Effector CD8-positive, alpha-beta T cell (primary cell): ENCODE measurements at places on chromosomes 4 and X.

- no peak for DNase-seq
These were observed 16.0 kb downstream of the CLOCK start for GRCh38 chr4:55530691-55531090.

GRCh38 chrX:79138658-79139241 is 5.7 kb upstream of the GPR174 start:
- no peak for DNase-seq

GRCh38 chr4:74297539-74297938 is 10.7 kb upstream of the EPGN start:
- no peak for DNase-seq

GRCh38 chrX:32397562-32398216 is 813.7 kb downstream of the DMD start:
- no peak for DNase-seq

DNA sequence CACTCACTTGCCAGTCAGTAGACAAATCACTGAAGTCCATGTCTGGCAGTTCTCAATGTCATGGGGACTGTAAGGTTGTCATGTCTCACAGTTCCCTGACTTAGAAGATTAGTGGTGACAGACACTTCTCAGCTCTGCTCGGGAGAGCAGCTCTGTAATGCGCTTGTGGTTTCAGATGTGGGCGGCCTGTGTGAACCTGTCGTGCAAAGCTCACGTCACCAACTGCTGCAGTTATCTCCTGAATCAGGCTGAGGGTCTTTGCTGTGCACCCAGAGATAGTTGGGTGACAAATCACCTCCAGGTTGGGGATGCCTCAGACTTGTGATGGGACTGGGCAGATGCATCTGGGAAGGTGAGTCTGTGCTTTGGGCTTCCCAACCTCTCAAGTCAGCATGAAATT is at the start of gene IL9R:
TSS of gene IL9R (plus strand) at position 261 of the 400 bp plus-strand sequence. CDS start at position 325, 64 bp downstream.
- DNase-seq, result no peak

DNA sequence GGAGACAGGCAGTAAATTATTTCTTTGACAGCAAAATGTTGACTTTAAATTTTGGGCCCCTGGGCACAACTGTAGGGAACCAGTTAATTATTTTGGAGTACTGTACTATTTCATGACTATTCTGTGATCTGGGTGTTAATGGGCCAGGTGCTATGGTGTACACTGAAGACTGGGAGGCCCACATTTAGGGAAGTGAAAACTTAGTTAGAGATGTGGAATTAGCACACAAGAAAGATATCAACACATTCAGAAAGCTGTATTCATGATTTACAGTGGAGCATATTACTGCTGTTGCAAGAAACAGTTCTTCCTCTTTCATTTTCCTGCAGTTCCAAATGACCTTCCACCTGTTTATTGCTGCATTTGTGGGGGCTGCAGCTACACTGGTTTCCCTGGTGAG is 12.4 kb downstream of the PLP1 start:
- no peak for DNase-seq

DNA sequence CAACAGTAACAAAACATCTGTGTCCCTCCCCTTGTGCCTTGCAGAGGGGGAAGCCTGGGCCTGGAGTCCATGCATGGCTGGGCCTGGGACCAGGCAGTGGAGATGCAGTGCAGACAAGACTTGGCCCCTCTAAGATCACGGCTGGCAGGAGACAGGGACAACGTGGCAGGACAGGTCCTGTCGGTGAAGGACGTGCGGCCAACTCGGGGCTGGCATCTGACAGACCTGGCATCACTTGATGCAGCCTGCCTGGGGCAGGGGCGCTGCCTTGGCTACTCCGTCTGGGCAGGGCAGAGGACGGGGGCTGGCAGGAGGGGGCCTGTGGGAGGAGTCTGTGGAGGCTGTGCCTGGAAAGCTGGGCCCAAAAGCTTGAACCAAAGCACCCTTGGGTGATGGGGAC is 112.1 kb downstream of the CPZ start:
- no peak for DNase-seq

- DNase-seq, result no peak
These were observed 181.4 kb upstream of the PCDH7 start for GRCh38 chr4:30538794-30539193.

GRCh38 chrX:50967736-50968135 is 57.2 kb downstream of the BMP15 start:
- no peak for DNase-seq

DNA sequence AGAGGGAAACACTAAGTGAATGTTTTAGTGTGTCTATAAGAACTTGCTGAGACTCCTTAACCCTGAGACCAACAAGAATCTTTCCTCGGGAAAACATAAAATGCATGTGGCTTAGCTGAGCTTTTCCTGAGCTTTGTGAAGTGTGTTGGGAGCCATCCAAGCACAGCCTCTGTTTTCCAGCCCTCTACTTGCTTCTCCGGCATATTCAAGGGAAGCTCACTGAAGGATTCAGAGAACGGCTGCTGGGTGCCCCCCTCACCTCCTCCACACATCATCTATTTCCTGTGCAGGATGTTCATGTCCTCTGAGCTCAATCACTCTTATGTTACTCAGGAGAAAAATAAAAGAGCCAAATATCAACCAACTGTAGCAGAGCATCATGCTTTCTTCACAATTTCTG is 492.1 kb downstream of the IL15 start:
- DNase-seq, result no peak

DNA sequence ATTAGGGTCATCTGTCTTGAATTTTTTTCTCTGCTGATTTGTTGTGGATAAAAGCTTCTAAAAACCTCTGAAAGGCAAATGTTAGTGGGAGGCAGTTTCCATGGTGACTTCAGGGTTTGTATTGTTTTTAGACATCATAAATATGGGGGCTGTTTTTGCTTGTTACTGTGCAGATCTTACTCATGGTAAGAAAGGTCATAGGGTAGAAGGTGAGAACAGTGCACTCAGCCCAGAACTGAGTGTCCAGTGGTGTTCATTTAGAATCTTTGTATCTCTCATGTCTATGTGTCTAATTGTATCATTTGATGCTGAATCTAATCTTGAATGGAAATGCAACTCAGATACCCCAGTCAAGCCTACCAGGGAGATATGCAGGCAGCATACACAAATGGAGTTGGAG is 609.8 kb downstream of the ZNF674 start:
- no peak for DNase-seq

GRCh38 chrX:131910586-131910985 is 112.5 kb upstream of the STK26 start:
- DNase-seq, result no peak

DNA sequence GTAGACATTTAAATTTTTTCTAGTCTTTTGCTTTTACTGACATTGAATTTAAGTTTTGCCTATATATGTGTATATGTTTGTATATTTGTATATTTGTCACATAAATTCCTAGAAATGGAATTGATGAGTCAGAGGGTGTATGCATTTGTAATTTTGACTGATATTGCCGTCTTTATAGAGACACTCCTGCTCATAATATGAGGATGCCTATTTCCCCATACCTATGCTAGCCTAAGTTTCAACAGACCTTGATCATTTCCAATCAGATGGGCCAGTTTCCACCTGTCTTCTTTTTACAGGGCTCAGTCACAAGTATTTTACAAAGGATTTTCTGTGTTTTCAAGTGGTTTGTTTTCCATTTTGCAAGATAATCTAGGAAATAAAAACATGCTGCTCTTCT is 10.8 kb downstream of the PDLIM5 start:
- no peak for DNase-seq

DNA sequence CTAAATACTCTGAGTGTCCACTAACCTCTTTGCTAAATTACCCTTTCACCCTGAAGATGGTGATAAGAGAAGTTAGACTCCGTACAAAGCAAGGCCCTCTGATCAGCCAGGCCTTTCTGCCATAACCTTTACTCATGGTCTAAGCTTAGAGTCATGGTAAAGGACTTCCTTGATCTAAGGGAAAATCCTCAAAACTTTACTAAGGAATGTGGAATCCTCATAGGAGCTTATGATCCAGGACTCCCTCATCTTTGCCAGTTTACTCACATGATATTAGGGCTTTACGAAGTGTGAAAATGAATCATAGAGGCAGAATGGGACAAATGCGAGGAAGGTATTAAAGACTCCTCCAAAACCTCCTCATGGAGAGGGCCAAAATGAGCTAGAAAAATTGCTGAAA is 7.9 kb upstream of the FAM13A start:
- DNase-seq, result no peak

GRCh38 chr4:18777190-18777930 is 755.8 kb upstream of the LCORL start:
- DNase-seq, result no peak

- DNase-seq, result no peak
These were observed 92.3 kb downstream of the BCOR start for GRCh38 chrX:40005292-40006011.

GRCh38 chr4:28966982-28967381 is 1753.2 kb upstream of the PCDH7 start:
- DNase-seq, result no peak

DNA sequence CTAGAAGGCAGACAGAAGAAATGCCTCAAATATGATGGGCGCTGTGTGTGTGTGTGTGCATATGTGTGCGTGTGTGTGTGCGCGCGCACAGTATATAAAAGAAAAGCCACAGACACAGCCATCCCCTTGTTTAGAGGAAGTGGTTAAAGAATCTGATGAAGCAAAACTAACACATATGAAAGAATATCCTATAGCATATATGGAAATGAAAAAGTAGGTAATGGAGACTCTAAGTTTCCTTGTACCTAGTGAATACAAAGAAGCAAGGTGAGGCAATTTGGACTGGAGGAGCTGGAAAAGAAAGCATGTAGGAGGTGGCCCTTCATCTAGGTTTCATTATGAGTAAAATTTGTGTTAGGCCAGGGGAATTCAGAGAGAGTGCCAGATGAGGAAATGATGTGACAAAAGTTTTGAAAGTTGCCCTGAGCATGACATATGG is 58.6 kb upstream of the MCF2 start:
- no peak for DNase-seq

DNA sequence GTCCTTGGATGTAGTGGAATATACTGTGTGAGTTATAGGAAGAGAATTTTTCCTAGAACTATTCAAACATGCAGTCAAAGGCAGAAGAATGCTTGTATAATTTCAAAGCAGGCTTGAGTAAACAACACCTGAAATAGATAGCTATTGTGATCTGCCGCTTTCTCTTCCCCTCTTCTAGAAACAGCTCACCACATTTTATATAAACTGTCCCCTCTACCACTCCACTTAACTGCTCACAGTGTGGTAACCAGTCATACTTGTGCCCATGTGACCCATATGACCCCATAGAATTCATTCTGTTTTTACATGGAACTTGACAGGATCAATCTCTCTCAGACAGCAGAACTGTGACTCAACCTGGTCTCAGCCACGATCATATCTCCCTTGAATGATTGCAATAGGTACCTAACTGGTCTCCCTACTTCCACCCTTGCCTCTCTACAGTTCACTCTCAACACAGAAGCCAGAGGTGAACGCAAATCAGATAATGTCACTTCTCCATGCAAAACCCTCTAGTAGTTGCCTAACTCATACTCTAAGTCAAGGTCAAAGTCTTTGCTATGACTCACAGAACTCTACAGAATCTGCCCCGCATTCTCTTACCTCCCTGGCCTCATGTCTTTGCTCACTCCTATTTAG is 85.6 kb upstream of the EFHC2 start:
- DNase-seq, result no peak

GRCh38 chr4:84051639-84052038 is 447.5 kb downstream of the NKX6-1 start:
- no peak for DNase-seq

GRCh38 chr4:79603681-79604080 is 195.7 kb upstream of the GK2 start:
- no peak for DNase-seq

DNA sequence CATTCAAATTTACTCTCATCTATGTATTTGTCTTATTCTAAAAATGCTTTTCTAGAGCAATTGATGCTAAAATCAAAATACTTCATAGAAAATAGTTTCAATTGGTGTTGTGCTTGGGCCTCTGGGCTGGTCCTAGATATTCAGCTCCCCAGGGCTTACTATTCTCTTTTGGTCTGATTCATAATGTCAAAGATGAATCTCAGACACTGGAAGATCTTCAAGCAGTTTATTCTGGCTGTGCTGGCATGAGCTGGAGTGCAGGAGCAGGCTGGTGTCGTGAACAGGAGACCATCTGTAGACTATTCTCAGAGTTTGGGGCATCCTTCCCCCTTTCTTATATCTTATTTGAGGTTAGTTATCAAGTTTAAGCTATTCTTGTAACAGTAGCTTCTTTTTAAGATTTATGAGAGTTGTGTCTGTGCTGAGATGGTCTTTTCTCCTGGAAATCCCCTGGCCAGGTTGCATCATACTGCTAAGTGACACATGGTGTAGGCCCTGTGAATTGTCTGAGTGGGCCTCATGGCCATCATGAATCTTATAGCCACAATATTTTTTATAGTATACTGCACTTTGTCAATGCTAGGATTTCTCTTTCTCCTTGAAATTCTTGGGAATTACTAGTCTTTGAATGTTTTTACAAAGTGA is 1624.0 kb upstream of the IGFBP7 start:
- no peak for DNase-seq

DNA sequence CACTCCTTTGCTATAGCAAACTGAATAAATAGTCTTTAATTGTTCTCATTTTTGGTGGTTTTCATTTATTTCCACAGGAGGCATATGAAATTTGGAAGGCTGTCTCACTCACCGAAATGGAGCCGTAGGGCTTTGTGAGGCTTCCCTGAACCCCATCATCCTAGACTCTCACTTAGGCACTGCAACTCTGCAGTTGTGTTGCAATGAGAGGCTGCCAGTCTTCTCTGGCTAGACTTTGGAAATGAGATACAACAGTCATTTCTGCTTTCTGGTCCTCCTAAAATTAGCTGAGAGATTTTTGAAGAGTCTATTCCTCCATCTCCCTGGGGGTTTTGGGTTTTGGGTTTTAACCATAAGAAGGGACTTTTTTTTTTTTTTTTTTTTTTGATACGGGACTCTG is 146.5 kb downstream of the SH3BGRL start:
- no peak for DNase-seq

DNA sequence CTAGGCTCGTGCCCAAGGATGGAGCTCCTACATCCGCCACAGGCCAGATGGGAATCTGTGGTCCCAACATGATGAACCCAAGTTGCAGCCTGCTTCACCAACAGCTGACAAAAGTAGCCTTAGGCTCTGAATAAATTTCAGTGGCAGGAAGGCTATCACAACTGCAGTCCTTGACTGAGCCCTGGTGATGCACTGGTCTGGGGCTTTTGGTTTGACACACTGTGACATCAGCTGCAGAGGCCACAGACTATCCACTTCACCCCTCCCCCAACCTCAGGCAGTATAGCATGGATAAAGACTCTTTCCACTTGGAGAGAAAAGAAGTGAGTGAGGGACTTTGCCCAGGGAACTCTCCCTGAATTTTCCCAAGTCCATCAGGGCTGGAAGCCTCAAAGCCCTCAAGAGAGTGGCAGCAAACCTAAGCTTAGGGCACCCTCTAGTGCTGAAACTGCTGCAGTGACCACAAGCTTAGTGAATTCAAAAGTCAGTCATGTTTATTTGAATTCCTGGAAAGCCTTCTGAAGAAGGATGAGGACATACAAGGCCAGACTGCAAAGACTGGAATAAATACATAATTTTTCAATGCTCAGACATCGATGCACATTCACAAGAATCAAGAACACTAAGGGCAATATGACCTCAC is 135.0 kb upstream of the TENT5D start:
- no peak for DNase-seq

GRCh38 chrX:45851434-45851991 is 650.8 kb upstream of the DIPK2B start:
- peak; percentile 8 for DNase-seq

GRCh38 chrX:140495739-140496138 is 9.1 kb downstream of the SOX3 start:
- no peak for DNase-seq

- DNase-seq, result no peak
These were observed 53.0 kb downstream of the GAB1 start for GRCh38 chr4:143389579-143390195.

- DNase-seq, result no peak
These were observed 64.8 kb upstream of the GK2 start for GRCh38 chr4:79472693-79473438.

GRCh38 chr4:71107726-71108125 is 114.3 kb downstream of the DCK start:
- DNase-seq, result no peak
